Dermis microvascular lymphatic vessel endothelial cell (primary cell): ENCODE measurements at places on chromosomes 4 and X. TPM values are rescaled to one million over a fixed set of nuclear protein-coding genes. Genes with fewer than 3 reads are reported as not detected.
A peak's percentile ranks its signal among the peaks of the same experiment; 100 is the strongest.

DNA sequence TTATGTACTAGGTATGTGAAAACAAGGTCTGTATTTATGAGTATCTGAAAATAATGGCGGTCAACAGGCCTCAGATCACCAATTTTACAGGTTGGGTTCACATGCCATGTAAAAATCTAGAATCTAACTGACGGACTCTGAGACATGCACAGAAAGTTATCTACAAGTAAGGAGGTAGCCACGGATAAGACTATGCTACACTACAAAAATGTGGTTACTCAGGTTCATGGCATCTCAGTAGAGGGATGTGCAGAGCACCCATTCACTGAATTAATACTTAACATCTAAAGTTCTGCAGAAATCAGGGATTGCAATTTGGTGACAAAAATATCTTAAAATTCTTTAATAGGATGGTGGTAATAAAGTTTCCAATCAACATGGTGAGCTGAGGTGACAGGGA, 155.9 kb downstream of the APBB2 start:
- DNase-seq: no peak

DNA sequence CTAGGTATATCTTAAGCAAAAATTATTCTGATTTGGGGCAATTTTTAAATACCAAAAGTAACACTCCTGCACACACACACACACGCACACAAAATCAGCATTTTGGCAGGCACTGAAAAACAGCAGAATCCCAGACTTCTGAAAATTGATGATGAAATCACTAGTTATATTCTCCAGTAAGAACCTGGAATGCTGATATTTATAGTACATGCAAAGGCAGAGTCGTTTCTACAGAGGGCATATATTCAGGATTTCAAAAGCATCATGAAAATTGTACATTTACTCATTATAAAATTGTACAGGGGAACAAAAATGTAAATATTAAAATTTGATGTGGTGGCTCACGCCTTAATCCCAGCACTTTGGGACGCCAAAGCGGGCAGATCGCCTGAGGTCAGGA, 352.5 kb upstream of the PITX2 start:
- no peak for DNase-seq

- DNase-seq: no peak
Measured at GRCh38 chr4:71520850-71521249, 182.0 kb downstream of the SLC4A4 start.

DNA sequence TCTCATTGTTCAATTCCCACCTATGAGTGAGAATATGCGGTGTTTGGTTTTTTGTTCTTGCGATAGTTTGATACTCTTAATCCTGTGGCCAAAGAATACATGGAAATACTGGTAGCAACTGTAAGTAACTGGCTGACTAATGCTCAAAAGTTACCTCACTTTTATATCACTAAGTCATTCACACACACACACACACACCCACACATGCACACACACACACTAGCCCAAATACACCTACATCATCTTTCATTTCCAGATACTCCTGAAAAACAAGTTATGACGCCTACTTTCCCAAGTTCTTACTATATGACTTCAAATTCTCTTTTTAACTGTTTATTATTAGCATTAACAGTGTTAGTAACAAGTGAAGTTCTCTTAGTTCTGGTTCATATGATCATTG, 101.3 kb downstream of the DCHS2 start:
- no peak for DNase-seq

DNA sequence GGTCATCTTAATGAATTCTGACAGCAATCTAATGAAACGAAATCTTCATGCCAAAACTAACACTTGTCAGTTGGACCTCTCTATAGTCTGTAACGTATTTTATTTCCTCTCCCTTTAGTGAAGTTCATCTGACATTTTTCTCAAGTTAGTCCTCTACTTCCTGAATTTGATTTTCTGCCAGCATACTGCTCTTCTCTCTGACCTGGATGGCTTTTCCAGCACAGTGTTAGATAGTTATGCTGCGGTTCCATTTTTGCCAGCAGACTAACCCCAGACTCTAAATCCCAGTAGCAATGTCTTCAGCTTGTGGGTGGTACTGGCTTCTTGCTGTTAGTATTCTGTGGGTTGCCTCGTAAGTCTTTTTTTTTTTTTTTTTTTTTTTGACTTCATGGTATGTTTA, 146.7 kb upstream of the VEGFC start:
- peak; percentile 62 for DNase-seq

DNA sequence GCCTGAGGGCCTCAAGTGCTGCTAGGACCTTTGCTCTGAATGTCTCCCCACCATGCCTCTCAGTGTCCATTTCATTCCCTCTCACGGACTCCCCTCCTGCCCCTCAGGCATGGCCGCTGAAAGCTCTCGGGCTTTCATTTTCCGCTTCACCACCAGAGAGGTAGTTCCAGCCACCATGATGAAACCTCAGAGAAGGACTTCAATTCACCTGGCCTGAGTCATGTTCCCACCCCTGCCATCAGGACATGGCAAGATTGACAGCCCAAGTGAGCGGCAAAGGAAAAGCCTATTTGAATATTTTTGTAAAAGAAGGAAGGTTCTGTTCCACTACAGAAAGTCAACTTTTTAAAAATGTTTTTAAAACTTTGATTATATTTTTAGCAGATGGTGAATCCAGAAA, 249.3 kb upstream of the GALNT7 start:
- no peak for DNase-seq

GRCh38 chrX:37476571-37477170, 94.8 kb upstream of the LANCL3 start:
- no peak for DNase-seq

DNA sequence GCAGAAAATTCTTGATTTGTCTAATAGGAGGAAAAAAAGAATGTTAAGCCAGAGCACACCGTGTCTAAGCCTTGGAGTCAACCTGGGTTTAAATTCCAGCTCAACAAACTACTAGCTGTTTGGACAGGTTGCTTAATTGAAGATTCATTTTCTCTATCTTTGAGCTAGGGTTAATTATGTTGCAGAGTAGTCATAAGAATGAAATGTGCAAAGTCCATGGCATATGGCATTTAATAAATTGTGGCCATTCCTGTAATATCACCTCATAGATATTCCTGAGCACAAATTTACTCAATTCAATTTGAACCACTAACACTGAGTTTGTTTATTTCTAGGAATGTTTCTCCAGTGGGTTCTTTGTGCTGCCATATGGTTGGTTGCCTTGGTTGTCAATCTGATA, 4.6 kb downstream of the TMEM144 start:
- DNase-seq: no peak

- DNase-seq: no peak
Measured at GRCh38 chr4:7871356-7871755, 68.3 kb downstream of the AFAP1 start.

DNA sequence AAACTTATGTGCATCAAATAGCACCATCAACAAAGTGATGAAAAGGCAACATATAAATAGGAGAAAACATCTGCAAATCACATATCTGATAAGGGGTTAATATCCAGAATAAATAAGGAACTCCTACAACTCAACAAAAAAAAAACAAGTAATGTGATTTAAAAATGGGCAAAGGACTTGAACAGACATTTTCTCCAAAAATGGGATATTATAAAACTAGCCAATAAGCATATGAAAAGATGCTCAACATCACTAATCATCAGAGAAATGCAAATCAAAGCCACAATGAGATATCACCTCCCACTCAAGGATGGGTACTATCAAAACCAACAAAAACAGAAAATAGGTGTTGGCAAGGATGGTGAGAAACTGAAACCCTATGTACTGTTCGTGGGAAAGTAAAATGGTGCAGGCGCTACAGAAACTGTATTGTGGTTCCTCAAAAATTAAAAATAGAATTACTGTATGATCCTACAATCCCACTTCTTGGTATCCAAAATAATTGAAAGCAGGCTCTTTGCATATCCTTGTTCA, 2.4 kb downstream of the DNAJB14 start:
- no peak for DNase-seq

DNA sequence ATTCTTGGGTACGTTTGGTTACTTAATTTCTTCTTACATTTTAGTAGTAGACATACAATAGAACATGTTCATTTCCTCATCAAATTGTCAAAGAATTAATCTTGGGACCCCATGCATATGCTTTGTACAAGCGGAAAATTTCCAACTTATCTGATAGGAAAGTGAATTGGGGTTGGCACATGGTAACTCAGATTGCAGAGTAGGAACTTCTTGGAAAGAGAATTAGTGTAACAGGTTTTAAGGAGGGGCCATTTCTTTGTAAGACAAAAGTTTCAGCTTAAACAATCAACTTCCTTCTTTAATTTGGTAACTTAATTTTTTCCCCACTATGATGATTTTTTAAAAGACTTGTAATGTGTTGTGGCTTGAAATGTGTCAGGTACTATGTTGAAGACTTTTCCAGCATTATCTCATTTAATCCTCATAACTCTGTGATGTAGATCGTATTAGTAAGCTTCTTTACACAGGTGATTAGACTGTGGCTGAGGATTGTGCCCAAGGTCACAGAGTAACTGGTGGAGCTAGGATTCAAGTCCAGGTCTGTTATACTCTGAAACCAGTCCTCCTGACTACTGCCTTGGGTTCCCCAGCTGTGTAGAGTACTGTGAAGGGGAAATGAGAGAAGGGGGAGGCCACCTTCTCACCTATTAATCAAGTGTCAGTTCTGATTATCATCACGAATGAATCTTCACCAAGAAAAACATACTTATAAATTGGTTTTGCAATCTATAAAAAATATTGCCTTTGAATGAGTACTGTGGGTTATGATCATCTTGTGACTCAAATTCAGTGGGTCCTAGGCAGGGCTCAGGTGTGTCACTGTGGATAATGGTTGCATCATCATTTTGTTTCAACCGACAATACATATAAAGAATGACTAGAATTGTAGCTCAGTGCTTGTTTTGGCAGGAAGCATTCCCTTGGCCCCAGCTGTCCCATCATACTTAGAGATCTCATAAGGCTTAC, 4.3 kb downstream of the GK start:
- DNase-seq: no peak

DNA sequence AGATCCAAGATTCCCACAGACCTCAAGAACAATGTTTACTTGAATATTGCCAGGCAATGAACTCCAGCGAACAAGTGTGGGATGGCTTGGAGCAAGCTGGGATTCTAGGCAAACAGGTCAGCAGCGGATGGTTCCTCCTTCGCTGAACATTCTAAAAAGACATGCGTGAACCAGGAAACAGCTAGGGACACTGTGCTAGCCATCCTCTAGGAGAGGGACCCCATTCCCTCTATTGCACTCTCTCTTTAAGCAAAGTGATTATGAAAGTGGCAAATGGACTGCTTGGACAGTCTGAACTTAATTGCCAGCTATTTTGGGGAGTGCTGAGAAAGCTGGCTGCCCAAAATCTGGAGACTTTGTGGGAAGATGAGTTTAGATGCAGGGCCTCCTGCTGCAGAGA, 29.9 kb upstream of the TEC start:
- DNase-seq: no peak

- no peak for DNase-seq
Measured at GRCh38 chrX:7120878-7121219, 26.7 kb upstream of the STS start.

- DNase-seq: no peak
Measured at GRCh38 chr4:51930557-51930956, 87.6 kb downstream of the DCUN1D4 start.

- DNase-seq: peak; percentile 81
Measured at GRCh38 chr4:183261953-183262775, 57.9 kb downstream of the CLDN22 start.

DNA sequence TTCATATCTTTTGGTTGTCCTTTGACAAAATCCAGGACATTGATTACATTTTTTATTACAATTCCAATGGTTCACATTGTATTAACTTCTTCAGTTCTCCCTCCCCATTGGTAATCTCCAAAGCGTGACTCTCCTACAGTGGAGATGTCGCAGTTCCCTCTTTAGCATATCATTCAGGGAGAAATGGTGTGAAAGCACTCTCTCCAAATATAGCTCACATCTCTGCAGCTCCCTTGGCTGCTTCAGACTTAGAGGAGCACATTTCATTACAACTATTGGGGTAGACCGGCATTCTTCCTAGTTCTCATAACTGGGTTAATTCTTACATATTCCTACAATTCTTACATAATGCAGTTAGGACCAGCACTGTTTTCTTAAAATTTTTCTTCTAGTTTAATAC, 25.3 kb downstream of the RNF150 start:
- DNase-seq: no peak

GRCh38 chr4:5144384-5144783, 93.1 kb downstream of the STK32B start:
- DNase-seq: no peak

- no peak for DNase-seq
Measured at GRCh38 chr4:147644471-147644870, 27.3 kb downstream of the TMEM184C start.

DNA sequence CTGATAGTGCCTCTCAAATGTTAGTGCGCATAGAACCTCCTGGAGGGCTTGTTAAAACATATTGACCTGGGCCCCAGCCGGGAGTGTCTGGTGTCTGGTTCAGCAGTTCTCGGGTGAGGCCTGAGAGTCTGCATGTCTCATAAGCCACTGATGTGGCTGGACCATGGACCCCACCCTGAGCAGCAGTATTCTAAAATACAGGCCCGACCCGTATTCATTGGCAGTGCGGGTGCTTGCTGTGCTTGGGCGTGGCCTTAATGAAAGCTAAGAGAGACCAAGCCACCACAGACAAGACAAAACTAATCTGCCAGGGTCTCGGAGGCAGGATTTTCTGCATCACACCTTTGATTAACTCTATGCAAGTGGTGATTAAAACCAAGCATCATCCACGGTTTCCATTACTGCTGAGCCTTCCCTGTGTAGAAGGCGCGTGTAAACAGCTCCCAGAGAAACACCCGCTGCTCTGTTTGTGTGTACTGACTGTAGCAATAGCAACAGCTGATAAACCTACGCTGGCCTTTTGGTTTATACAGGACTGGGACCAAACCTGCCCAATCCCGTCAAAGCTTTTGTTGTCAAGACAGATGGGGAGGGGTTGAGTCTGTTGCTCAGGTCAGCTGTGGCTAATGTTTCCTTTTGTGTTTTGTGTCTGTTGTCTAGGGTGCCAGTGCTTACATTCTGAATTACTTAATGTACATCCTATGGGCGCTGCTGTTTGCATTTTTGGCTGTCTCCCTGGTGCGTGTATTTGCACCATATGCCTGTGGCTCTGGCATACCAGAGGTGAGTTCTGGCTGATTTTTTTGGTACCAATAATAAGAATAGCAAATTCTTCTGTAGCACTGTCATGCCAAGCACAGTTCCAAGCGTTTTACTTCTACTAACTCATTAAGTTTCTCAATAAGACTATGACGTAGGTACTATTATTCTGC, 40.8 kb downstream of the CLCN4 start:
- DNase-seq: no peak

DNA sequence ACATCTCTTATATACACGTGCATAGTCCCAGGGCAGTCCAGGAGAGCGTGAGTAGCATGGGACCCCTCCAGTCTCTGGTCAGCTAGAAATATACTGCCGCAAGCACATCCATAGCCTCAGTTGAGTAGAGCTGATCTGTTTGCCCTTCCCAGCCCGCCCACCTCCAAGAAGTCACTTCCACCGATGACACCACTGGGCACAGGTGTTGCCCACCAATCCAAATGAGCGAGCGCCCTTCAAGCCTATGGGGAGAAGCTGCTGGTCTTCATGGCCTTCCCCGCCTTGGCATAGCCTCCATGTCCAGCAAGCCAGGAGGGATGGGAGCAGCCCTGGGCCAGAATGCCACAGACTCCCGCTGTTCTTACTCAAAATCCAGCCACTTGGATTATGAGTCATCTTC, 10.2 kb downstream of the DUSP9 start:
- no peak for DNase-seq

TLR1 gene
- 5.3 and 6.1 TPM in 2 replicates for total RNA-seq

XAGE1A gene
- not detected in 2 replicates for total RNA-seq

AR gene
- total RNA-seq: 0.26 and 0.38 TPM in 2 replicates

POU4F2 gene
- not detected in 2 replicates for total RNA-seq

GAGE12D gene
- total RNA-seq: not detected in 2 replicates

HEPH gene
- total RNA-seq: 4.1 and 8.3 TPM in 2 replicates

SPIN2A gene
- 0.13 TPM in 2 replicates for total RNA-seq

FABP2 gene
- total RNA-seq: not detected in 2 replicates

CFAP99 gene
- not detected in 2 replicates for total RNA-seq

CENPVL2 gene
- total RNA-seq: not detected in 2 replicates

IDS gene
- 12.8 and 25.7 TPM in 2 replicates for total RNA-seq
